Endothelial cell (in vitro differentiated cells): ENCODE measurements at places on chromosomes 7 and 10. TPM values are rescaled to one million over a fixed set of nuclear protein-coding genes. Genes with fewer than 3 reads are reported as not detected.

GRCh38 chr7:99848420-99849216, 20.8 kb downstream of the CYP3A43 start:
- H3K4me1 ChIP-seq = no peaks in the 10 kb centered on the region
- H3K27ac ChIP-seq = no peak overlapping the region
- no peaks in the 10 kb centered on the region for H3K27me3 ChIP-seq
- no peaks in the 10 kb centered on the region for H3K36me3 ChIP-seq
- no peak overlapping the region for H3K4me3 ChIP-seq

DNA sequence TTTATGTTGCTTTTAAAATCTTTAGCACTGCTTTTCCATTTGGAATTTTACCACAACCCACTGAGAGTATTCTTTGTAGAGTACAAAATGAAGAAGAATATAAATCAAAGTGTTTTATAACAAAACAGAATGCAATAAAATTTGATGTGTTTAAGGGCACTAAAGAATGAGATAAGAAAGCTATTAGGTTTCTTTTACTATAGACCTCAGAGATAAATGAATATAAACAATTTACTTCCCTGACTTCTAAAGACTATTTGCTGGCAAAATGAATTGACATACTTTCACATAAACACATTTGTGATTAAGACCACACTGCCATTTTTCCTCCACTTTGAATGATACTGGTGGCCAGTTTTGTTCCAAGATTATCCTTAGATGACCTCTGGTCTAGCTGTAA, 124.5 kb downstream of the ITGA8 start:
- no peak overlapping the region for H3K27ac ChIP-seq
- H3K4me1 ChIP-seq = peaks cover 15% of the 10 kb centered on the region
- no peak overlapping the region for H3K4me3 ChIP-seq

DNA sequence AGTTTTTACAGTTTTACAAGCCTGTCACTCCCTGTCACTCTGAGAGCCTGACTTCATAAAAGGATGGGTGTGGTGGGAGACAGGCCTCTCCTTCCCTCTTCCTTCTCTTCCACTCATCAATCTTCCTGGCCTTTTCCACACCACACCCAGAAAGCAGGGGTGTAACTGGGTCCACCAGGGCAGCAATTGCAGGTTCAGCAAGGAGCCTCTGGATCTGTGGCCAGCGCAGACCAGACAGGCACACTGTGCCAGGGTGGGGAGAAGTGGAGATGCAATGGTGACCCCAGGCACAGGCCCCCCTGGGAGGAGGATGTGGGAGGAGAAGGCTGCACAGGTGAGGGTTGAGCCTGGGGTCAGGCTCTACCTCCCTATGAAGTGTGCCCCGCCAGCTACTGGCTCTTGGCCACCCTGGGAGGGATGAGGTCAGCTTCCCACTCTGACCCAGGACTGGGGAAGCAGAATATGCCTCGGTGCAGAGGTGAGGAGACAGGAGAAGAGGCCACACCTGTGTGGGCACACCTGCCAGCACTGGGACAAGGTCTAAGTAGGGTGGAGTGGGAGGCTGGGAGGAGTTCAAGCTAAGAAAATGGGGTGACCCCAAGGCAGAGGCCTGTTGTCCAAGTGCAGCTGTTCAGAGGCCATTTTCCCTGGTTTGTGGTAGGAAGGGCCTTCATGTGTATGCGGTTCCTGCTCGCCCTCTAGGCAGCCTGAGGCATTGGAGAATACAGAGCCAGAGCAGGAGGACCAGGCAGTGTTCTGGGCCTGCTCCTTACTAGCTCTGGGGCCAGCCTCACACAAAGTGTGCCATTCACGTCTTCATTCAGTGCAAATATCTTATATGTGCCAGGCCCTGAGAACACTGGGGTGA, 20.2 kb upstream of the TMEM72 start:
- H3K36me3 ChIP-seq = no peaks in the 10 kb centered on the region
- H3K4me1 ChIP-seq = peaks cover 7% of the 10 kb centered on the region
- no peak for DNase-seq
- no peaks in the 10 kb centered on the region for H3K27me3 ChIP-seq
- no peak overlapping the region for H3K27ac ChIP-seq
- no peak overlapping the region for H3K4me3 ChIP-seq

DNA sequence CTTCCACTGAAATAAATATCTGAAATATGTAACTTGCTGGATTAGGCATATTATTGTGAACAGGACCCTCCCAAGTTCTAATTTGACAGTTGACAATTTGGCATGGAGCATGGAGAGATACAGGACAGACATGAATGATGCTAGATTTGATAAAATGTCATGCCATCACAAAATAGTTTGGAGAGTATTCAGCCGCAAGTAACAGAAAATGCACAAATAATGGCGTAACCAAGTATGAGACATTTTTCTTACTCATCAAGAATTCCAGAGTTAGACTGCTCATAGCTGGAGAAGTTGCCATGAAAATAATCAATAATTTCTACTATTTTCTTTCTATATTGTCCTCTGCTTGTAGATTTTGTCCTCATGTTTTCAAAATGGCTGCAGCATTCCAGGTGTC, 45.5 kb upstream of the GPAM start:
- peaks cover 10% of the 10 kb centered on the region for H3K36me3 ChIP-seq
- H3K4me3 ChIP-seq = no peak overlapping the region
- no peaks in the 10 kb centered on the region for H3K4me1 ChIP-seq
- no peak overlapping the region for H3K27ac ChIP-seq
- no peak for DNase-seq

- H3K27me3 ChIP-seq = no peaks in the 10 kb centered on the region
- no peak overlapping the region for H3K27ac ChIP-seq
- peaks cover 17% of the 10 kb centered on the region for H3K4me1 ChIP-seq
- H3K36me3 ChIP-seq = no peaks in the 10 kb centered on the region
- DNase-seq = no peak
Measured at GRCh38 chr7:33044401-33044718, 18.2 kb downstream of the NT5C3A start.

GRCh38 chr10:58856508-58857240, 319.8 kb upstream of the PHYHIPL start:
- no peak for DNase-seq
- no peak overlapping the region for H3K4me3 ChIP-seq
- H3K27me3 ChIP-seq = peaks cover 2% of the 10 kb centered on the region
- no peaks in the 10 kb centered on the region for H3K4me1 ChIP-seq
- H3K27ac ChIP-seq = no peak overlapping the region

DNA sequence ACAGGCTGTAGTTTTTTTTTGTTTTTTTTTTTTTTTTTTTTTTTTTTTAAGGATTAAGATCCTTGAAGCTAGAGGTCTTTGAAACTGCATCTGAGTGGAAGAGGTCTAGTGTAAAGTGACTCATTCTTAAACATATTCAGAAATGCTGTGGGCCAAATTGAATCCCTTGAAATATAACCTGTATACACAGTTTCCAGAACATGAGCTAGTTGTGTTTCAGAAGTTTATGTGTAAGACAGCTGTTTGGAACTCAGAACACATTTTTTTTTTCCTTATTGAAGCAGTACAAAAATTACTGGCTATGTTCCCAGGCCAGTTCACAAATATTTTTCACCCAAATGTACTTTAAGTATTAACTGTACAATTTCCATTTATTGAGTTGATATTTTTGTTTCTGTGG, 67.9 kb downstream of the PPP1R9A start:
- no peaks in the 10 kb centered on the region for H3K36me3 ChIP-seq
- H3K4me1 ChIP-seq = peaks cover 14% of the 10 kb centered on the region
- DNase-seq = no peak
- H3K4me3 ChIP-seq = no peak overlapping the region
- no peak overlapping the region for H3K27ac ChIP-seq

DNA sequence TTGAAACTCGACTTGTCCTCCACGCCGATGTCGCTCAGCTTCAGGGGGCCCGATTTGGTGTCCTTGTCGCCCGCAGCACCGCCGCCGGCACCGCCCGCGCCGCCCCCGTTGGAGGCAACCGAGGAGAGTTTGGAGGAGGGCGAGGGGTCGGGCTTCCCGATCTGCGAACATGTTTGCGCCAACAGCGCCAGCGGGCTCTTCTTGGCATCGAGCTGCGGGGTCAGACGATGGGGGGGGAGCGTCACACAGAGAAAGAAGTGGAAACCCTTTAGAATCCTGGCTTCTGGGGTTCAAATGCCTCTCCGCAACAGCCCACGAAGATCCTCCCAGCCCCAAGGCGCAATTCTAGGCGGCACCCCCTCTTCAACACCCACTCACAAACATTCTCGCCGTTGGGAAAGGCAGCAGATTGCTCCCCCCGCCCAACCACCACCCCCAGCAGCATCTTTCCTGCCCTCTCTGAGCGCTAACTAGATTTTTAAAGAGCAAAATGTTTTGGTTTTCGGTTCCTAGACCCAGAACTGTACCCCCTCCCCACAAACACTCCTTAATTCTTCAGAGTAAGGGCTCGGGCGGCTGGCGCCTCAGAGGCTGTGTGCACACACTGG, 1.3 kb downstream of the ZNF503 start:
- no peak overlapping the region for H3K27ac ChIP-seq
- peaks cover 19% of the 10 kb centered on the region for H3K4me1 ChIP-seq
- H3K27me3 ChIP-seq = peaks cover 23% of the 10 kb centered on the region
- H3K4me3 ChIP-seq = peak overlapping the region; percentile 99
- no peak for DNase-seq

DNA sequence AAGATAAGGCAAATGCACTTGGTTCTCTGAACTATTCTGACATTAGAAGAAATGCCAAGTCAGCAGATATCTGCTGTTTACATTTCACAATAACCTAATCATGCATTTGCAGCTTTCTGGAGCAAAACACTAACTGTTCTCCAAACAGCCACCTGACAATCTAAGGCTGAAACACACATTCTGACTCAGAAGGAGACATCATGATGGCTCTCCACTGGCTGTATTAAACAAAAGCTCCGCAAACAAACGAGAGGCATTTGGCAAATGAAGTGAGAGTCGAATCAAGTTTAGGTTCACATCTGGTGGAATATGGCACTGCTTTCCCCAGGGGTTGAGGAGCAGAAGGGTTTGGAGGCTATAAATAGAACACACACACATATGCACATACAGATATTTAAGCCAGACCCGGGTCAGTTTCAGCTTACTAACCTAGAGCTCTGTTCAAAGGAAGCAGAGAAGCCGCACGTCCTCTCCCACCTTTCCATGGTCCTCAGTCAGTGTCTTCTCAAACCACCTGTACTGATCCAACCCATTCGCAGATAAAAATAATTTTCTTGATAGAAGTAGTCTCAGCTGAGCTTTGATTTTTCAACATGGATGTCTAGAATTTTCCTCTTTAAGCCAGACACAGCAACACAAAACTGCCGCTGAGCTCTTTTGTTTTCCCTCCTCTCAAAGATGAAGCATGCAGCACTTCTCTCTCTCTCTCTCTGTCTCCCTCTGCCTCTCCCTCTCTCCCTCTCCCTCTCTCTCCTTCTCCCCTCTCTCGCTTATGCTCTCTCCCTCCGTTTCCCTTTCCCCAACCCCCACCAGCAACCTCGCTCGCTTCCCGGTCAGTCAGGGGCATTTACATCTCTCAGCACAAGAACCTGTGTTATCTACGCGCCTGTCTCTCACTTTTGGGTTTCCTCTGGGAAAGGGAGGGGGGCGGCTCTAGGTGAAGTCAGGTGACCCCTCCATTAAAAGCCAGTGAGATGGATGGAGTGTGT, 682.8 kb downstream of the MAGI2 start:
- no peak for DNase-seq
- peak overlapping the region; percentile 84 for H3K4me3 ChIP-seq
- H3K4me1 ChIP-seq = peaks cover 8% of the 10 kb centered on the region
- no peak overlapping the region for H3K27ac ChIP-seq
- no peaks in the 10 kb centered on the region for H3K36me3 ChIP-seq

DNA sequence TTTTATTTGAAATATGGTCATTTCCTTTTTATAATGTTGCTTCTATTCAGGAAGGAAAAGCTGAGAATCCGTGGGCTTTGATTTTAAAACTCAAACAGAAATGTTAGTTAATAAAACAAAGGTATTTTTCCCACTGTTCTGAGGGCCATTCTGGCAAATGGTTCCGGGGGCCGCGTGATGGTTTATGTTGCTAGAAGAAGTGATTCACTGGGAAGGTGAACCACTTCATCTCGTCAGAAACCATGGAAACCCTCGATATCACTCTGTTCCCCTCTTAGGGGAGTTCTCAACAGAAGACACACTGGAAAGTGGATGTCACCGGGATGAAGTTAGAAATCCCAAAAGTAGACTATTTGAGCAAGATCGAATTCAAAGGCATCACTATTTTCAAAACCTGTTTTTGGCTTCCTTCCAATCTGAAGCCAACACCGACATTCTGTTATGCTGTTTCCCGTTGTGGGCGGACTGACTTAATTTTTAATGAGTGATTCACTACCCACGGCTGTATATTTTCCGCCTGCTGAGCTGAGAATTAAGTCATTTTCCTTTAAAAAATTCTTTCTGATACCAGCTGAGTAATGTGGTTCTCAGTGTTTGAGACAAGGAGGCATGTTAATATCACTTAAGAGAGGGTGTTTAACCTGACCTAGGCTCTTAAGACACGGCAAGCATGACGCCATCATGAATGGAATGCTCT, 84.1 kb downstream of the PTPRE start:
- H3K27ac ChIP-seq = no peak overlapping the region
- no peak for DNase-seq
- peaks cover 14% of the 10 kb centered on the region for H3K36me3 ChIP-seq
- H3K27me3 ChIP-seq = no peaks in the 10 kb centered on the region
- H3K4me1 ChIP-seq = peaks cover 68% of the 10 kb centered on the region

- H3K36me3 ChIP-seq = no peaks in the 10 kb centered on the region
- H3K4me3 ChIP-seq = no peak overlapping the region
- H3K27ac ChIP-seq = no peak overlapping the region
- H3K27me3 ChIP-seq = no peaks in the 10 kb centered on the region
Measured at GRCh38 chr10:50855015-50855414, 30.4 kb downstream of the A1CF start.

- peak within 1 kb of the TSS; percentile 82 for H3K4me3 ChIP-seq
- peaks cover 10% of the 10 kb centered on the region for H3K36me3 ChIP-seq
- H3K27me3 ChIP-seq = peaks cover 8% of the 10 kb centered on the region
- no peak within 1 kb of the TSS for H3K27ac ChIP-seq
- H3K4me1 ChIP-seq = no peaks in the 10 kb centered on the region
- DNase-seq = no peak
Measured at GRCh38 chr7:71132127-71132376, at the start of gene GALNT17. Gene GALNT17 (plus strand): TSS chr7:71132144.

- no peak for DNase-seq
- no peaks in the 10 kb centered on the region for H3K36me3 ChIP-seq
- H3K4me1 ChIP-seq = peaks cover 7% of the 10 kb centered on the region
- H3K4me3 ChIP-seq = no peak overlapping the region
- H3K27ac ChIP-seq = no peak overlapping the region
Measured at GRCh38 chr10:46541735-46542566, 14.5 kb downstream of the GPRIN2 start.

Gene CFTR
- 0.18 TPM for total RNA-seq

Gene TEX47
- not detected for total RNA-seq

Gene AKR1E2
- total RNA-seq = 6.2 TPM

Gene HOXA3
- 0.13 TPM for total RNA-seq

Gene LRRD1
- 0.59 TPM for total RNA-seq
